NCI-H1092 (cell line): ENCODE measurements at places on chromosomes 2 and 18.
A peak's percentile ranks its signal among the peaks of the same experiment; 100 is the strongest.

DNA sequence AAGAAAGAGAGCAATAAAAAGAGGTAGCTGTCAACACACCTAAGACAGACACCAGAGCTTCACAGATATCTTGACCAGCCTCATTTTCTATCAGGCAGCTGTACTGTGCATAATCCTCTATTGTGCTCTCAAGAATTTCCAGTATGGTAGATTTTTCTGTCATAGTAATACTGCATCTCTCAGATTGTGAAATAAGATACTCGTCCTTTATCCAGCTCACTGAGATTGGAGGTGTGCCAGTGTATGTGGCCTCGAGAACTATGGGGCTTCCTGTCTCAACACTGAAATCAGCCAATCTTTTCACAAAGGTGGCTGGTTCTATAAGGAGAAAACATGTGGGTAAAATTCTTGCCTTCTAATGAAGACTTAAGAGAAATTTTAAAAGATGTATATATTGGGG lies 88.9 kb downstream of the TTN start:
- DNase-seq = no peak

- DNase-seq = no peak
Observed at GRCh38 chr2:158633261-158633660, 161.9 kb upstream of the DAPL1 start.

DNA sequence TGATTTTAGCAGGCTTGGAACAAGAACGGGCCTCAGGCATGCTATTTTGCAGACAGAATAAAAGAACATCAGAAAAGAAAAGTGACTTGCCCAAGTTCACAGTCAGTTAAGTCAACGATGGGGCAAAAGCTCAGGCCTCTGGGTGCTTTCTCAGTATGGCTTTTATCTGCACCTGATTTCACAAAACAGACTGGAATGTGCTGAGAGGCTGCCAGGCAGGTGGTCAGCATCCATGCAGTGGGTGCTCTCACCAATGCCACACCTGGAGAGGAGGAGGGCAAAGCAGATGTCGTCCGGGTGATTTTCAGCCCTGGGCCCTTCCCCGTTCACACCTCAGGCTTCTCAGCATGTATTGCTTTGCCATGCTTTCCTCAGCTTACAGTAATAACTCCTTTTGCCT lies 854.6 kb downstream of the RNF144A start:
- DNase-seq = no peak

- no peak for DNase-seq
Observed at GRCh38 chr2:69477627-69478026, 40.4 kb upstream of the NFU1 start.

DNA sequence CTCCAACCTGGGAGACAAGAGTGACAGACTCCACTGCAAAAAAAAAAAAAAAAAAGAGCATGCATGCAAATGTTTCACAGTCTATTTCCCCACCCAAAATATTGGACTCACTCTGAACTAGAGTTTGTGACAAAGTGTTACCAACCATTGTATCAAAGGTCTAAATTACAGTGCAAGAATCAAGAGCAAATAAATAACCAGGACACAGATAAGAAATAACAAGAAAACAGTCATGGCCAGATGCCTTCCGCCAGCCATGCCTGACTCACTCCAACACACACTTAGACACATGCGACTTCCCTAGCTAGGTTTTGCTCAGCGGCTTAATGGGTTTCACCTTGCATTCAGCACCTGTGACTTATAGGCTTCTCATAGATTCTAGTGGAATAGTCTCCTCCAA lies 62.8 kb downstream of the CYB5A start:
- DNase-seq = no peak

GRCh38 chr2:32783469-32783868 lies 155.6 kb downstream of the TTC27 start:
- no peak for DNase-seq

GRCh38 chr2:18484625-18485024 lies 75.8 kb downstream of the RDH14 start:
- no peak for DNase-seq

GRCh38 chr2:1305342-1306013 lies 107.8 kb upstream of the TPO start:
- no peak for DNase-seq

- DNase-seq = no peak
Observed at GRCh38 chr18:68543344-68543743, 171.6 kb downstream of the TMX3 start.

- no peak for DNase-seq
Observed at GRCh38 chr18:42413870-42414269, 458.8 kb downstream of the PIK3C3 start.

- no peak for DNase-seq
Observed at GRCh38 chr2:121947674-121948073, 192.2 kb downstream of the TSN start.

DNA sequence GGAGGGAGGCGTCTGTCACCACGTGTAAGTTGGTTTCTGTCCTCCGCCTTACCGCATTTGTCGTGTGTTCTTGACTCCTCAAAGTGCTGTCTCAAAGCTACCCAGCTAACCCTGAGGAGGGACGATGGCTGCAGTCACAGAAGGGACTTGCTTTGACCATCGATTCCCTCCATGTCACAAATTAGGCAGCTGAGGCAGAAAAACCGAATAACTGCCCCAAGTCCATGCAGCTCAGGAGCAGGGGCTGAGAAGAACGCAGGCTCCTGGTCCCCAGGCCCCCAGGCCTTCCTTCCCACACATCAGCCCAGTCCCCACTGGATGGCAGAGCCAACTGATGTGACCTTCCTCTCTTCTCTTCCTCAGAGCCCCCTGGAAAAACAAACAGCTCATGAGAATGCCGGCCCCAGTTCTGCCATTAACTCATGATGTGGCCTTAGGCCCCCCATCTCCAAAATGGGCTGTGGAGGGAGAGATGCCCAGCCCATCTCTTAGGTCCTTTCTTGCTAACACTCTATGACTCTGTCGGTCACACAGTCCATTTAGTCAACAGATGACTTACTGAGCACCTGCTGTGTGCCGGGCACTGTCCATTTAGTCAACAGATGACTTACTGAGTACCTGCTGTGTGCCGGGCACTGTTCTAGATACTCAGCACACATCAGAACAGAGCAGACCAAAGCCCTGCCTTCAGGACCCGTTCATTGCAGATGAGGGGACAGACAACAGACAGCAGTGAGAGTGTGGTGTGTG lies 19.6 kb downstream of the MTERF4 start:
- no peak for DNase-seq

DNA sequence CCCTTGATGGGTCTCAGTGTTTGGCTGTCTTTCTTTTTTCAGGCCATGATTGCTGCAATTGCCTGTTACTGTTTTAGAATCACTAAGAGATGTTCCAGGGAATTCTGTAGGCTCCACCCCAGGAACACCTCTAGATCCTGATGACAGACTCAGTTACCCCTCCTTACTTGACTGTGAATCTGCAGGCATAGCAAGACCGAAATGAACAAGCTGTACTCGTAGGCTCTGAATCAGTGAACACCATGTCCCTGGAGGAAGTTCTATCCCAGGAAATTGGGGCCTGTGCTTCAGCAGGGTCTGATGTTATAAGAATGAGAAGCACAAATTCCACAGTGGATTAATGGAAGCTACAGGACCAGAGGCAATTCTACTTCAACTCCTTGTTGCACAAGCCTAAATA lies 148.6 kb downstream of the COPS8 start:
- DNase-seq = no peak

DNA sequence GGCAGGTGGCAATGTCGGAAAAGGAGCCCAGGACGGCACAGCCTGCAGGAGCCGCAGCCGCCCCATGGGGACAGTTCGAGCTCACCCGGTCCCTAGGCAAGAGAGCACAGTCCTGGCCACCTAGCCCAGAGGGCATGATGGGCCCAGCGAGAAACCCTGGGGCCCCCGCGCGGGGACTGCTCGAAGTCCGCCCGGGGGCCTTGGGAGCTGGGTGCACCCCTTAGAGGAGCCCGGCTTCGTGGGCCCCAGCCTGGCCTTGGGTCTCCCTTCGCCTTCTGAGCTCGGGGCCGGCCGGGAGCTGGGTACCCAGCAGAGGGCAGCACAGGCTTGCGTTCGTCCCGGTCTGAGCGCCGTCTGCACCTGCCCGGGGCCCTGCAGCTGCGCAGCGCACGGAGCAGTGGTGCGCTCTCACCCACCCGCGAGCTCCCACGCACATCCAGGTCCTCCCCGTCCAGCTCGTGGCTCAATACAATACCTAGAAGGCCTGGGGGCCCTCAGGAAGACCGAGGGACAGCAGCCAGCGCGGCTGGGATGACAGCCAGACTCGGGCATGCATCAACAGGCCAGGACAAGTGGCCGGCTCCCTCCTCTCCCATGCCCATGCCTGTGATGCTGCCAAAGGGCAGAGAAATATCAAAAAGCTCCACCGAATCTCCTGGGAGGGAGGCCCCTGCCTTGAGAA lies 96.2 kb upstream of the ZNF532 start:
- DNase-seq = peak; percentile 77

DNA sequence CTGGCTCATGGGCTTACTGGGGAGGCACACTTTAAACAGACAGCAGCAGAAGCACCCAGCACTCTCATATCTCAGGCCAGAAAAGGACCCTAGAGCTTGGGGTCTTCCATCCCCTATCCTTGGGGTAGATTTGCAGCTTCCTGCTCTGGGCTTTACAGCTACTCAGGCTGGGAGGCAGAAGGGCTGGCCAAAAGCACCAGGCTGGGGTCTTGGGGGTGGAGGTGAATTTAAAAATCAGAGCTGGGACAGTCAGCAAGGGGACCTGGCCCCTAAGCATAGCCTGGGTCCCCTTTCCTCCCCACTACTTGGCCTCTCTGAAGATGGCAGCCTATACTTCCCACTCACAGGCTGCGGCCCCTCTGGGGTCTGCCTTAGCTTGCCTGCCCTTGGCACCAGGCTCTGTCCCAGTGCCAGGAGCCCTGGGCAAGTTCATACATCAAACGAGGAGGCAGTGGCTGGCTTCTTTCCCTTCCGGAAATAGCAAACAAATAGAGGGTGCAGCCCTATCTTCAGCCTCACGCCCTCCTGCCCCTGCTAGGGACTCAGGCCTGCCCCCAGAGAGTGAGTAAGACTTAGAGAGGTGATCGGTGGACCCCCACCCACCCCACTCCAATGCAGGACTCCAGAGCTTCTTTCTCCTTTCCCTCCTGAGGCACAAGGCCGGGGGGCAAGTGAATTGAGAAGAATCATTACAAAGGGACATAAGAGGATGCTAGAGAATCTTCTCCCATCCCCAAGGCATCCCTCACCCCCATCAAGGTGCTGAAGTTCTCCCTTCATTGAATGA lies 26.0 kb upstream of the TNS1 start:
- DNase-seq = no peak

GRCh38 chr18:55141318-55141717 lies 182.1 kb upstream of the CCDC68 start:
- no peak for DNase-seq

DNA sequence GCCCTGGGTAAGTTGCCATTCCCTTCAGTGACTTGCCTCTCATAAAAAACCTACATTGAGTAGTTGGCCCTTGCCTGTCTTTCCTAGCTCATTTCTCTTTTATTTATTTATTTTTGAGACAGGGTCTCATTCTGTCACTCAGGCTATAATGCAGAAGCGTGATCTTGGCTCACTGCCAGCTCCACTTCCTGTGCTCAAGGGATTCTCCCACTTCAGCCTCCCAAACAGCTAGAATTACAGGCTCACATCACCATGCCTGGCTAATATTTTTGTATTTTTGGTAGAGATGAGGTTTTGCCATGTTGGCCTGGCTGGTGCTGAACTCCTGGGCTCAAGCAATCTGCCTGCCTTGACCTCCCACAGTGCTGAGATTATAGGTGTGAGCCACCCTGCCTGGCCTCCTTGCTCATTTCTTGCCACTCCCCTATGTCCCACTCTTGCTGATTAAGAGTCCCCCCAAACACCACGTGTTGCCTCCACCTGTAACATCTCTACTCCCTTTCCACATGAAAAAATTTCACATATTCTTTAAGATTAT lies 12.6 kb downstream of the EVA1A start:
- no peak for DNase-seq

DNA sequence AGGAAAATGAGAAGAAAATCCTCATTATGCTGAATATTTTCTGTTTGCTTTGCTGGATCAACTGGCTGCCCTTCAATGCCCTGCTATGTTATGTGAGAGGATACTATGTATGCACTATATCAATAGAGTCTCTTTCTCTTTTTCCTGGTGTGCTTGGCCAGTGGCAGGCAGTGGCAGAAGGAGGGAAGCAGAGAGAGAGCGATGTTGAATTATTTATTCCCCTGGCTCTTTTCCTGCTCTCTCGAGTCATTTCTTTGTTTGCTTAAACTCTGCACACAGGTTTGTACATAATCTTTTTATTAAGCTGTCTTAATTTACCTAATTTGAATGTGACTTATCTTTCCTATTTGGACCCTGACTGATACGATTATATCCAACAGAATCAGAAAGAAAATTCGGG lies 1727.3 kb downstream of the SUCLG1 start:
- DNase-seq = no peak

GRCh38 chr2:98324181-98324580 lies 22.1 kb upstream of the CNGA3 start:
- DNase-seq = no peak

GRCh38 chr2:44965684-44966083 lies 24.2 kb downstream of the SIX3 start:
- no peak for DNase-seq

DNA sequence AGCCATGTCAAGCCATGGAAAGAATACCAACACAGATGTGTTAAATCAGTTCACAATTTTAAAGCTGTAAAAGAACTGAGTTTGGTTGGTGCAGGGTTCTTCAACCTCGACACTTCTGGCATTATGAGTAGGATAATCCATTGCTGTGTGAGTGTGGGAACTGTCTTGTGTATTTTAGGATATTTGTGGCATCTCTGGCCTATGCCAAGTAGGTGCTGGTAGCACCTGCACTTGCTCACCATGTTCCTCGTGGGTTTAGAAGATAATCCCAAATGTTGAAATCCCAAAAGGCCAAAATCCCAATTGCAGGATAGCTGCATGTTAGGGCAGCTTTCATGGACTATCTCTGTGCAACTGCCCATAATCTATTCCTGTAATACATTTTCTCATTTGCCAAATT lies 3.8 kb downstream of the KRCC1 start:
- no peak for DNase-seq

DNA sequence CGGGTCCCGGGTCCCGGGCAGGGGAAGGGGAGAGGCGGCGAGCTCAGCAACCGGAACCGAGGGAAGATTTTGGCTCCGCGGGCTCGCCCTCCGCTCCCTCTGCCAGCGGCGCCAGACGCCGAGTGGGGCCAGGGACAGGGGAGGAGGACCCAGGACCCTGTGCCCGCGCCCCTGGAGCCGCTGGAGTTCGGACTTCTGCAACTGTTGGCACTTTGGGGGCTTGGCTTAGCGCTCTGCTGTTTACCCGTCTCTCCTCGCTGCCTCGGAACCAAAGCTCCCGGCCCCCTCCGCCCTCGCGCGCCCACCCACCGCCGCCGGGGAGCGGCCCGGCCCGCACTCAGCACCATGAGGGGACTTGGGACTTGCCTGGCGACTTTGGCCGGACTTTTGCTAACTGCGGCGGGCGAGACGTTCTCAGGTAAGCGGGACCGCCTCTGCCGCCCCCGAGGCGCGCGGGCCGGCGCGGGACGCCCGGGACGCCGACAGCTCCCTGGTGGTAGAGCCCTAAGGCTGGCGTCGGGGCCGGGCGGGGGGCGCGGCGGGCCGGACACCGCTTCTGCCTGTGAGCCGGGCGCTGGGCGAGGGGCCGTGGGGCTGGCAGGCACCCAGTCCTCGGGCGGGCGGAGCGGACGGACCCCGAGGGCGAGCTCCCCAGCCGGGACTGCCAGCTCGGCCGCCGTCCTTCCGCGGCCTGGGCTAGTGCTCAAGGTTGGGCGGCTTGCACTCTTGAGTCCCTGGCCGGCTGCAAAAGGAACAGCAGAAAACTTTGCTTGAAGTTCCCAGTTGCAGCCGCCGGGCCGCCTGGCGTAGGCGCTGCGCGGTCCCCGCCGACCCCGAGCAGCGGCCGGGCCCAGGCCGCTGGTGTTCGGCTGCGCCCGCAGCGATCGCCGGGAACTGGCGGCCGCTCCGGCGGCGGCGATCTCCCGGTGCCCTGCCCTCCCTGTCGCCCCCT lies 634 bp downstream of the PTPRM start:
- DNase-seq = no peak
